Activated CD4-positive, alpha-beta T cell treated with anti-CD3 and anti-CD28 coated beads for 48 hours (primary cell): ENCODE measurements at places on chromosomes 2 and 18.

GRCh38 chr18:48126240-48126639 lies 195.8 kb upstream of the SMAD2 start:
- no peak for DNase-seq

- DNase-seq, result no peak
Observed at GRCh38 chr2:43217228-43218154, 8.9 kb downstream of the ZFP36L2 start.

DNA sequence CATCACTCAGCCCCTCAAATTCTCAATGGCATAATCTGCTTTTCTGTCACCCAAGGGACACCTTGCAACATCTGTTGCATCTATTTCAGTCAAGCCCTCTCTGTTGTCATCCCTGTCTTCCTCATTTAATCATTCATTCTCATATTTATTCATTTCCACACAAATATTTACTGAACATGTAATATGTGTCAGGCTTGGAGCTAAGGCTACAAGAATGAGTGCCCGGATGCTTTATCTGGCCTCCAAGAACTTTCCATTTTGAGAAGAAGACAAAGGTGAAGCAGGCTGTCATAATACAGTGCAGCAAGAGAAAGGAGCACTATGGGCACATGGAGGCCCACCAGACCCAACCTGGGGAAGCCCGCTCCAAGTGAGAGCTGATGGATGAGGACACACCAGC lies 15.6 kb downstream of the IL18RAP start:
- no peak for DNase-seq

DNA sequence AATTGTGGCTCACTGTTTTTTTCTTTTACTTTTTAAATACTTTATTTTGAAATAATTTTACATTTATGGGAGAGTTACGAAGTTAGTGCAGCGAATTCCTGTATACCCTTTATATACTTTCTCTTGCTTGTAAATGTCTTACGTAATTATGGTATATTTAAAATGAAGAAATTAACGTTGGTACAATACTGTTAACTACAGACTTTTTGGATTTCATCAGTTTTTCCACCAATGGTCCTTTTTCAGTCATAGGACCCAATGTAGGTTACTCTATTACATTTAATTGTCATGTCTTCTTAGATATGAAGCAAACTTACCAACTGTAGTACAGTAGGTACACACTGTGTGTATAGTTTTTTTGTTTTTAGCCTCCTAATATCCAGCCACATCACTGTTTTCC lies 76.3 kb downstream of the BOLA3 start:
- no peak for DNase-seq

- DNase-seq, result no peak
Observed at GRCh38 chr2:46805401-46805951, 110.1 kb downstream of the MCFD2 start.

DNA sequence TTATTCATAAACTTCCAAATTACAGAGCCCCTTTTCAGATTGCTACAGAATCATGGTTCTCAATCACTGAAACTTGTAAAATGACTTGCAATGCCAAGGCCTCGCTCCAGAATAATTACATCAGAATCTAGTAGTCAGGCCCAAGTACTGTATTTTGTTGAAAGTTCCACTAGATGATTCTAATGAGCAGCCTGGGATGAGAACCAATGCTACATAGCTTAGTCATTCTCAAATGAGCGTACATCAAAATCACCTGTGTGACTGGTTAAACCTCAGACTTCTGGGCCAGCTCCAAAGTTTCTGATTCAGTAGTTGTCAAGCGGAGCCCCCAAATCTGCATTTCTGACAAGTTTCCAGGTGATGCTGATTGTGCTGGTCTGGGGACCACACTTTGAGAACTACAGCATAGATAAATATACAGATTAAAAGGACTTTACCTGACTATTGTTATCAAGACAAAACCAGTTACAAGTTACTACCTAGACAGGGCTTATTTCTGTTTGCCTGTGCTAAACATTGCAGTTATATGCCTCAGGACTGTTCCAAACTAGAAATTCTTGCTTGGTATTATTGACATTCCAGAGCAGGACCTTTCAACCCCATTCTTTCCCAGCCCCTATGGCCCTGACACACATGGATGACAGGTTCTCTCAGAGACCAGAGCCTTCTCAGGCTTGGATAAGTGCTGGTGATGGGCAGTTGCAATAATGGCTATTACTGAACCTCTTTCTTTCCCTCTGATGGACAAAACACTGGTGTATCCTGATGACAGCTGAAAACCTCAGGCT lies 83.1 kb downstream of the UPP2 start:
- no peak for DNase-seq

GRCh38 chr2:674321-674985 lies 2.8 kb downstream of the TMEM18 start:
- no peak for DNase-seq
